Stimulated activated CD8-positive, alpha-beta memory T cell treated with anti-CD3 and anti-CD28 coated beads, Interleukin-15, amount 100 ng/mL, for 4 hours (primary cell): ENCODE measurements at places on chromosomes 6 and 20.

DNA sequence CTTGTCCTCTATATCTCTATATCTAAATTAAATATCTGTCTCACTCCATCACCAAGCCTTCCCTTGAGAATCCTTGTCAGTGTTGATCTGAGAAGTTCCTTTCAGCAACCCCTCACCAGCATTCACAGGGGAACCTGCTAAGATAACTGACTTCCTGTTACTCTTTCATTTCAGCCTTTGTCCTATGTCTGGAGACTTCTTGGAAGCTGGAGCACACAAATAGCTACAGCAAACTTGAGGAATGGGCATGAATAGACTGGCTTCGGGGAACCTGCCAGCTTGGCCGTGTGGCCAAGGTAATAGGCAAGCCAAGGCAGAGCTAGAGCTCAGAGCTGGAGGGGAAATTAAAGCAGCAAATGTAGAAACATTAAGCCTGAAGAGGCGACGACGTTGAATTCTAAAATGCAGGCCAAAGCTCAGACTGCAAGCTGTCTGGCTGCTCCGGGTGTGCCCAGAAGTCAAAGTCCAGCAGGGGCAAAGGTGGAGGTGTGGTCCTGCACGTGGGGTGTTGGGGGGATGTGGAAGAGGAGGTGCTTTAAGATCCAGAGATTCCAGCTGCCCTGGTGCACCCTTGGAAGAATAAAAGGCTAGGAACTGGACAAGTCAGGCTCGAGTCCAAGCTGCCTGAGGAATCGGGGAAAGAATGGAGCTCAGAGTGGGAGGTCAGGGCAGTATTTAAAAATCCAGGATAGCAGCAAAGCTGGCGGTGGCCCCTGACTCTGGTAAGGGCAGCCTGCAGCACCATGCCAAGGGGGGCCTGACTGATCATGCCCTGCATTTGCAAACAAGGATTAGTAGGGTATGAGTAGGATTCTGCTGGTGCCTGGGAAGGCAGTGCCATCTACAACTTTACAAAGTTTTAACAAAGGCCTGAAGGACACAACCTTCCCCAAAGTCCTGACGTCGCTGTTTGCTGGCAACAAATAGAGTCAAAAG is 185.0 kb upstream of the SGK1 start:
- no peak for DNase-seq

DNA sequence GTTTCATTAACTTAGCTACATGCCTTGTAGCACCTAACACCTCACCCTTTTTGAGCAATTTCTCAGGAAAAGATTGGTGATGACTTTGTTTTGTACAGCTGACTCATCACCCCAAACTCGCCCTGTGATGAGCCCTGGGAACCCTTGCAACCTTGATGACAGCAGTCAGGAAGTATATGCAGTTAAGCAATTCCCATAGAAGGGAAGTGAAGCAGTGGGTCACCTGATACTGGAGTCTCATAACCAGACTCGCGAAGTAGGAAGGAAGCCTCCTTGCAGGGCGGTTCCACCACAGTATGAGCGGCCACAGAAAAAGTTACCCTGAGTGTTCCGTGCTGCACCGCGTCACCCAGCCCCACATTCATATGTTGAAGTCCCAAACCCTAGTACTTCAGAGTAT is 82.0 kb upstream of the EDN1 start:
- DNase-seq, result no peak

DNA sequence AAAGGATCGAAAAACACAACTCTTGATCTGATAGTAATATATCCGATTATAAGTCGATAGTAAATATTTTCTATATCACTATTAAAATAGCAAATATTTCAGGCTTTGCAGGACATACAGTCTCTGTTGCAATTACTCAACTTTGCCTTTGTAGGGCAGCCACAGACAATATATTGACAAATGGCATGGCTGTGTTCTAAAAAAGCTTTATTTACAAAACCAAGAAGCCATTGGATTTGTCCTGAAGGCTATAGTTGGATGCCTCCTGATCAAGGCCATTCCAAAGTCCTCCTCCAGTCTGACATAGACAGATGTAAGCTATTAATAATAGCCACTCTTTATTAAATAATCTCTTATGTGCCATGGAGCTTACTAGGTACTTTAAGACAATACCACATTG is 5.9 kb downstream of the OCSTAMP start:
- DNase-seq, result no peak

GRCh38 chr20:6265204-6265904 is 142.5 kb upstream of the FERMT1 start:
- DNase-seq, result no peak

DNA sequence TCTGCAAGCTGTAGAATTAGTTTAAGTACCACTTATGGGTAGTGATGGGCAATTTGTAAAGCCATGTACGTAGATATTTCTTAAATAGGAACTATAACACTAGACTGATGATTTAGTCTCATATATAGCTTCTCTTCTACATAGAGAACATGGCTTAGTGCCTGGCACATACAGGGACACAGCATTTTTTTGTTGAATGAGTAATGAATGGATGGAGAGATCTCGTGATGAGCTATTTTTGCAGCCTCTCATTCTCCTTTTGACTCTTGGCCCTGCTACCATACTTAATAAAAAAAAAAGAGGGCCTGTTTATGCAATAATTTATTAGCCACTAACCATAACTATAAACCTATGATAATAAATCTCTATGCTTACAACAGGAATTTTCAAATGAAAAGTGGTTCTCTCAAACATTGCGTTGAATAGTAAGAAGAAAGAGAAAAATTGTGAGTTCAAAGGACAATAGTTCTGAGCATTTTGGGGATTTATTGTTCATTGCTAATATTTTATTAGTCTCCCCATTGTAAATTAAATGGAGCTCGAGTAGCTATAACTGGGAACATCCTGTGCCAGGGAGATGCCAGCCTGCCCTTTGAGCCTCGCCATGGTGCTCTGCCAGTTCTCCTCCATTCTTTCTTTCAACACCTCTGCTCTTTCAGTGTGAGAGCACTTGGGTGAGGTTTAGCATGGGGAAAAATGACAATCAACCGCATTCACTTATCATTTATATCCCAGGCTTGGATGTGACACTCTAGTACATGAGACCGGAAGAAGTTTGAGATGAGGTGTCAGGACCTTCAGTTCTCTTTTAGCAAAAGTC is 14.7 kb upstream of the RCAN2 start:
- DNase-seq, result no peak

DNA sequence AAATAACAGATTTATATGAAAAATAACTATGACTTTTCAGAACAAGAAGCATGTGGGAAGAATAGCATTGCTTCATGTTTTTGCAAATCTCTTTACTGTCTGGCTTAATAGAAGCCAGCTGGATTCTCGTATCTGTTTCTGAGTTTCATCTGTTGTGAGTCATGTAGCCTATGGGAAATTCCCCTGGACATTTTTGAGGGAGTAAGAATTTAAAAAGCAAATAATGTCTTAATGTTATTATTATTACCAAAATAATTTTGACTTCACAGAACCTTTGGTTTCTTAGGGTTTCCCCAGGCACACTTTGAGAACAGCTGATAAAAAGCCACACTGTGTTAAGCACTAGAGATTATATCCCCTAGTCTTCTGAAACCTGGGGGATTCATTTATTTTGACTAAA is 75.8 kb downstream of the SYCP2L start:
- DNase-seq, result no peak

GRCh38 chr20:53905820-53906191 is 164.6 kb downstream of the BCAS1 start:
- no peak for DNase-seq

- no peak for DNase-seq
Measured at GRCh38 chr20:38200646-38201045, 35.6 kb upstream of the TGM2 start.

- no peak for DNase-seq
Measured at GRCh38 chr20:31749223-31749622, 10.1 kb downstream of the TPX2 start.

GRCh38 chr20:49671433-49671832 is 42.2 kb downstream of the B4GALT5 start:
- DNase-seq, result no peak

- no peak for DNase-seq
Measured at GRCh38 chr6:135604035-135604860, 106.7 kb upstream of the AHI1 start.

GRCh38 chr6:53033764-53034163 is 31.4 kb upstream of the FBXO9 start:
- DNase-seq, result no peak

DNA sequence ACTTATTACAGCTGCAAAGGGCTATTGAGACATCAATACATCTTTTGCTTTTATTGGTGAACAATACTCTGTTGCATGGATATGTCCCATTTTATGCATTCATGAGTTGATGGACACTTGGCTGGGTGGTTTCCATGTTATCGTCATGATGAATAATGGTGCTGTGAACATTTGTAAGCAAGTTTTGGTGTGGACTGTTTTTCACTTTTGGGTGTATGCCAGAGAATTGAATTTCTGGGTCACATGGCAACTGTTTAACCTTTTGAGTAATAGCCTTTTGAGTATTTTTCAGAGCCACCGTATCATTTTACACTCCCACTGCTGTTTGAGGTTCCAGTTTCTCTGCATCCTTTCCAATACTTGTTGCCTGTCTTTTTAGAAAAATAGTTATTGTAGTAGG is 107.0 kb downstream of the JARID2 start:
- DNase-seq, result no peak

DNA sequence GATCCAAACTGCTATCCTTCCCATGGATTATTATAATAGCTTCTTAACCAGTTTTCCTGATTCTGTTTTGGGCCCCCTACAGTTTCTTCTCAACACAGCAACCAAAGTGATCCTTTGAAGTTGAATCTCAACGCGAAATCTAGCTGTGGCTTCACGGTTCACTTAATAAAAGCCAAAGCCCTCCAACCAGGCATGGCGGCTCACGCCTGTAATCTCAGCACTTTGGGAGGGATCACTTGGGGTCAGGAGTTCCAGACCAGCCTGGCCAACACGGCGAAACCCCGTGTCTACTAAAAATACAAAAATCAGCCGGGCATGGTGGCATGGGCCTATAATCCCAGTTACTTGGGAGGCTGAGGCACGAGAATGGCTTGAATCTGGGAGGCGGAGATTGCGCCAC is 3.3 kb downstream of the RMND1 start:
- DNase-seq, result no peak

- no peak for DNase-seq
Measured at GRCh38 chr20:46031701-46032254, 2.8 kb downstream of the SLC12A5 start.

- no peak for DNase-seq
Measured at GRCh38 chr20:22312744-22313346, 271.5 kb downstream of the FOXA2 start.

- DNase-seq, result no peak
Measured at GRCh38 chr20:19828232-19828631, 70.2 kb downstream of the RIN2 start.

GRCh38 chr6:130150906-130151305 is 71.8 kb downstream of the SAMD3 start:
- no peak for DNase-seq

DNA sequence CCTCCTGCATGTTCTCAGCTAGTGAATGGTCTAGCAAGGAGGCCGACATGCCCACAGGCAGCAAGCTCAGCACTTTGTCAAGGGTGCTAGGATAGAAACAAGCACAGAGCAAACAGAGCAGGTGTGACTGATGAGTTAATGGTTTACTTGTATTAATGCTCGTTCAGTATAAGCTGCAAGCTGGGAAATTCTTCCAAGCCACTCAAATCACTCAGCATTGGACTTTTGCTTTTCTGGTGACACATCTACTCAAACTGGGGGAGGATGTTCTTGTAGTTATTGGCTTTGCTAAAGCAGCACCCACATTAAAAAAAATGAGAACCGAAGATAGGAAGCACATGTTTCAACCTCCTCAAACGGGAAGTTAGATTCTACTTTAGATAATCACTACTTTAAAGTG is 43.1 kb upstream of the NEDD9 start:
- no peak for DNase-seq

- DNase-seq, result no peak
Measured at GRCh38 chr6:11262242-11262641, 29.8 kb upstream of the NEDD9 start.

DNA sequence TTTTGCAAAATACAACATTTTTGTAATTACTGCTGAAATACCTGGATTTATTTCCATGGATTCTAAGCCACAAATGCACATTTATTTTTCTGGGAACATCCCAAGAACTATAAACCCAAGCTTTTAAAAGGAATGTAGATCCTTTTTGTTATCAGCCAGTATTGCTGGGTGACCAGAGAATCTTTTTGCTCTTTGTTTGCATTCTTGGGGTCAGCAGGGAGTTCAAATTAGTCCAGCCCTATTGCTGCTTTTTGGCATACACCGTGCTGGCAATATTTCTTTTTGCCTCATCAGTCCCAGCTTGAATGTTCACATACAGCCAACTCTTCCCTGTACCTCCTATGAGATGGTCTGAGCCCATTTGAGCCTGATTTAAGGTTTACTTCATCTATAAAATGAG is 155.2 kb upstream of the CNR1 start:
- no peak for DNase-seq

DNA sequence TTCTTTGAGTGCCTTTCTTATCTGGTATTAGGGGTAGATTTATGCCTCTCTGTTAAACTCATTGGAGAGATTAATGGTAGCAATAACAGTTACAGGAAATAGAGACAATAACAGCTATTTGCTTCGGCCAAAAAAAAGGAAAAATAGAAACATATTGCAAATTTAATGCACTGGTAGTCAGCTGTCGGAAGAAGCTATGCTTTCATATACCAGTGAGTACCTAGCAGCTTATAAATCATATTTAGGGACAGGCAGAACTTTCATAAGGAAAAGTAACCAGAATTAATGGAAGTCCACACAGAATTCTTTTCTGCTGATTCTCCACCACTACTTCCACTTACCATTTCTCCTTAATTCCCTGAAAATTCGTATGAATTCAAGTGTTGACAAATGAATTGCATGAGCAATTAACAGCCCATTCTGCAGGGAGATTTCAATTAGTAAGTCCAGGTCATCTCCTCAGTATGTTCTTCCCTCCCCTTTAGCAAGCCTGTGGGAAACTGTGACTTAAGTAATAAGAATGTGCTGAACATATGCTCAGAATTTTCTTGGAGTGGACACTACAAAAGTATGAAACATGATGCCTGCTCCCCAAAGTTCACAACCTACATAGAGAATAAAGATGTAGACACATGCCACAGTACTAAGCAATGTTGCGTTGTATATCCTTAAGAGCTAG is 196.7 kb upstream of the KCNQ5 start:
- no peak for DNase-seq

DNA sequence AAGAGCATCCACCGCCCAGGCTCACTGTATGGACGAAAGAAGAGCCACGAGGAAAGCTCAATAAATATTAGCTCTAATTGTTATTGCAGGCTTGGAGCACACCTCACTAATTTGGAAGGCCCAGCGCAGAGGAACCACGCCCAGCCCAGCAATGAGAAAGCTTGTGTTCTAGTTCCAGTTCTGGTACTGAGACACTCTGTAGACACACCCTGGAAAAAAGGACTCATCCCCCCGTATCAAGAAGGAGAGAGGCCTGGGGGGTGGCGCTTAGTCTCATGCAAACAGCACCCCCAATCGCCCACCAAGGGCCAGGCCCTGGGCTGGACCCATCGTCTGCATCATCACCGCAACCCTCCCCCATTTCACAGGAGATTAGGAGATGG is 156.9 kb downstream of the BMP7 start:
- no peak for DNase-seq

- no peak for DNase-seq
Measured at GRCh38 chr20:31706607-31707257, 15.9 kb downstream of the BCL2L1 start.

GRCh38 chr6:130708338-130708737 is 118.9 kb upstream of the SMLR1 start:
- no peak for DNase-seq
